ENCODE measurements at places on chromosomes 2 and 18. TPM values are rescaled to one million over a fixed set of nuclear protein-coding genes. Genes with fewer than 3 reads are reported as not detected.

The LRRTM1 gene
- total RNA-seq: not detected

The WDR33 gene
- 83.4 TPM for total RNA-seq

The GCKR gene
- total RNA-seq: not detected

The UGT1A5 gene
- total RNA-seq: not detected

The GNLY gene
- not detected for total RNA-seq

The HIBCH gene
- total RNA-seq: 38.8 TPM

The SCN3A gene
- total RNA-seq: not detected

The DCDC2C gene
- total RNA-seq: not detected

The RAB17 gene
- not detected for total RNA-seq

The MMADHC gene
- 178 TPM for total RNA-seq

The CNGA3 gene
- total RNA-seq: not detected

The TMEM247 gene
- total RNA-seq: not detected

The CERKL gene
- 0.25 TPM for total RNA-seq

The GREB1L gene
- total RNA-seq: 251 TPM

The RBM45 gene
- total RNA-seq: 12.6 TPM

The GKN2 gene
- total RNA-seq: not detected

The MYOM1 gene
- total RNA-seq: 0.45 TPM

The SALL3 gene
- total RNA-seq: 36.5 TPM

The ELAC1 gene
- total RNA-seq: 8.1 TPM

The FNDC4 gene
- total RNA-seq: 6.2 TPM

The MYCN gene
- 26.7 TPM for total RNA-seq

The PKDCC gene
- total RNA-seq: 133 TPM

The SKOR2 gene
- not detected for total RNA-seq

The CTNNA2 gene
- total RNA-seq: 43.5 TPM

The TXNDC2 gene
- total RNA-seq: not detected

The ANAPC1 gene
- total RNA-seq: 50.9 TPM

The SCYGR2 gene
- not detected for total RNA-seq

The FASTKD1 gene
- total RNA-seq: 60.3 TPM

The SERPINB3 gene
- not detected for total RNA-seq

The ALPG gene
- not detected for total RNA-seq

The DPP10 gene
- 6.5 TPM for total RNA-seq

The SERPINB4 gene
- not detected for total RNA-seq

The LGALSL gene
- 31.1 TPM for total RNA-seq

The CPLX4 gene
- total RNA-seq: 0.12 TPM

The EVX2 gene
- not detected for total RNA-seq

The MEIS1 gene
- total RNA-seq: 10.7 TPM

The PAIP2B gene
- total RNA-seq: 12.5 TPM

The CERS6 gene
- 50.8 TPM for total RNA-seq

The SLC25A12 gene
- 1.4 TPM for total RNA-seq

The CAVIN2 gene
- total RNA-seq: not detected

The CXXC1 gene
- total RNA-seq: 52.9 TPM

All from neural progenitor cell (in vitro differentiated cells).